ENCODE measurements at places on chromosomes 6 and 20.

DNA sequence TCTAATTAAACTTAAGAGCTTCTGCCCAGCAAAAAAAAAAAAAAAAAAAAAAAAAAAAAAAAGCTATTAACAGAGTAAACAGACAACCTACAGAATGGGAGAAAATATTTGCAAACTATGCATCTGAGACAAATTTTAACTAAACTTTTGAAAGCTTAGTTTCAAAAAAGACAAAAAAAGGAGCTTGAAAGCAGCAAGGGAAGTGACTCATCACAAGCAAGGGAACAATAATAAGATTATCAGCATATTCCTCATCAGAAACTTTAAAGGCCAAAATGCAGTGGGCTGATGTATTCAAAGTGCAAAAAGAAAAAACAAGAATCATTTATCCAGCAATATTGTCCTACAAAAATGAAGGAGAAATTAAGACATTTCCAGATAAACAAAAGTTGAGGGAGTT is 158.6 kb downstream of the RNF144B start:
- H3K27me3 ChIP-seq = no peaks in the 10 kb centered on the region
- peaks cover 33% of the 10 kb centered on the region for H3K4me1 ChIP-seq
- peak overlapping the region; percentile 65 for H3K27ac ChIP-seq
- no peak overlapping the region for H3K4me3 ChIP-seq

DNA sequence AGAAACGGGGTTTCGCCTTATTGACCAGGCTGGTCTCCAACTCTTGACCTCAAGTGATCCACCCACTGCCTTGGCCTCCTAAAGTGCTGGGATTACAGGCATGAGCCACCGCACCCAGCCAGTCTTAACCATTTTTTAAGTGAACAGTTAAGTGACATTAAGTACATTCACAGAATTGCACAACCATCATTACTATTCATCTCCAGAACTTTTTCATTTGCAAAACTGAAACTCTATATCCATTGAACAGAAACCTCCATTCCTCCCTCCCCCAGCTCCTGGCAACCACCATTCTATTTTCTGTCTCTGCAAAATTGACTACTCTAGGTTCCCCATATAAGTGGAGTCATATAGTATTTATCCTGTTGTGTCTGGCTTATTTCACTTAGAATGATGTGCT is 59.7 kb downstream of the PLCB4 start:
- no peak for DNase-seq
- H3K27ac ChIP-seq = no peak overlapping the region
- H3K4me1 ChIP-seq = no peaks in the 10 kb centered on the region
- H3K36me3 ChIP-seq = no peaks in the 10 kb centered on the region
- no peak overlapping the region for H3K4me3 ChIP-seq

DNA sequence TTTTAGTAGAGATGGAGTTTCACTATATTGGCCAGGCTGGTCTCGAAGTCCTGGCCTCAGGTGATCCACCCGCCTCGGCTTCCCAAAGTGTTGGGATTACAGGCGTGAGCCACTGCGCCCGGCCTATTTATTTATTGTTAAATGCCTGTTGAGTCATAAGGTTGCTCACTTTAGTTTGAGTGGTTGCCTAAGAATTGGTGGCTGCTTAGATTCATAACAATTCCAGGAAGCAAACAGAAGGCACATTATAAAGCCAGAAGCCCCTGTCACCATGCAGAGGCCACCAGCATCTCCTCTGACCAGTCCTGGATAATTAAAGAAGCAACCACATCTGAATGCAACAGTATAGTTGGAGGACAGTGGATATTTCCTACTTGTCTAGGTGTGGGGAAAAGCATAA is 24.0 kb upstream of the ARMH2 start:
- no peak overlapping the region for H3K27ac ChIP-seq
- H3K36me3 ChIP-seq = no peaks in the 10 kb centered on the region
- H3K4me1 ChIP-seq = no peaks in the 10 kb centered on the region
- no peak overlapping the region for H3K4me3 ChIP-seq
- H3K27me3 ChIP-seq = no peaks in the 10 kb centered on the region
- no peak for DNase-seq

GRCh38 chr6:112113431-112113830 is 26.0 kb downstream of the FAM229B start:
- no peak overlapping the region for H3K4me3 ChIP-seq
- peaks cover 5% of the 10 kb centered on the region for H3K4me1 ChIP-seq
- H3K27ac ChIP-seq = no peak overlapping the region
- H3K27me3 ChIP-seq = no peaks in the 10 kb centered on the region
- H3K36me3 ChIP-seq = no peaks in the 10 kb centered on the region

DNA sequence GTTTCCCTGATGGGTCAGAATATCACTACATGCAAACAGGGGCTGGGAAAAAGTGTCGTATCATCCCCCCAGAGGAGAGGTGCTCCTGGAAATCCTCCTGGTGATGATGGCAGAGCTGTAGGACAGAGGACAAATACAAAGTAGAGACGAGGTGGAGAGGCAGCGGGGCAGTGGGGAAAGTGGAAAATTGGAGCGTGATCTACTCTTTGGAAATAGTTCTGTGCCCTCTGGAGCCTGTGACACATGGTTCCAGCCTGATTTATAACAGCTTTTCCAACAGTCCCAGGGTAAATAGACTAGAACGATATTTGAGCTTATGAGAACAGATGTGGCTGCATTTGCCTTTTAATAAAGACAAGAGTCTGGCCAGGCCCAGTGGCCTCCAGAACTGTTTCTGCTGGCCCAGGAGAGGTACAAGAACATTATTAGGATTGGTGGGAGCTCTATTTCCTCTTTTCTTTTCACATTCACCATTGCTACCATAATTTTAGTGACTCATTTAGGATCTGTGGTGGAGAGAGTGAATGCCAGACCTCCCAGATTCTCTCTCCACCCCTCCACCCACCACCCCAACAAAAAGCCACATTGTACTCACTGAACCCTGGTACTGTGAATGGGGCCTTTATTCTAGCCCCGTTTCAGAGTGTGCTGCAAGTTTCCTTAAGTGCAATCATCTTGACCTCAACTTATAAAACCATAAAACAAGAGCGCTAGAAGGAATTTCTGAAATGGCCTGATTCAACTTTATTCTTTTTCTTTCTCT is 78.3 kb downstream of the BTBD3 start:
- no peak overlapping the region for H3K4me3 ChIP-seq
- H3K36me3 ChIP-seq = no peaks in the 10 kb centered on the region
- H3K27me3 ChIP-seq = no peaks in the 10 kb centered on the region
- no peak for DNase-seq

DNA sequence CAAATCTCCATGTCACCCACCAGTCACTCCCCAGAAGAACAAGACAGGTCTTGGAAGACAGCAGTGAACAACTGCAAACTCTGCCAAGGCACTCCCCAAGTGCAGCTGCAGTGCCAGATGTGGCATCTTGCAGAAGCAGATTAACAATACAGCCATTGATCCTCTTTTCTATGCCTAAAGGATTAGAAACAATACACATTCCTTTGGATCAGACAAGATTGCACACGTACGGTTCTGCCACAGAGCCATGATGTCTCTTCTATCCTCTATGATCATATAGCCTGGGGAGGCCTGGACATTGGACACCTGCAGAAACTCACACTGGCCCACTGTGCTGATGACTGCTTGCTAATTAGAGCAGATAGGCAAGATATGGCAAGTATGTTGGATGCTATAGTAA is 155.9 kb downstream of the MYLK4 start:
- H3K36me3 ChIP-seq = no peaks in the 10 kb centered on the region
- no peak for DNase-seq

DNA sequence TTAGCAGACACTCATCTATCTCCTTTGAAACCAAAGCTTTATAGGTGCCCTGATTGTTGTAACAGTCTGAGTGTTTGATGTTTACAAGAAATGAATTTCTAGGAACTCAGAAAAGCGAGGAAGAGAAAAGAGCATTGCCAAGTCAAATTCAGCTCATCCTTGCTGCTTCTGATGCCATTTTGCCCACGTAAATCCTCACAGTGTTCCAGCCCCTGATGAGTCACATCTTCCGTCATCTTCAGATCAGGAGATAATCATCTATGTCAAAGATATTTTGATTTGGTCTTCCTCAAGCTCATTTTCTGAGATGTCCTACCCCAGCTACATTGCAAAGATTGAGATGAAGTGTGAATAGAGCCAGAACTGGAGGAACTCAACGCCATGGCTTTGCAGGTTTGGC is 426.2 kb downstream of the BMP2 start:
- DNase-seq = no peak
- no peak overlapping the region for H3K27ac ChIP-seq
- no peaks in the 10 kb centered on the region for H3K4me1 ChIP-seq
- no peaks in the 10 kb centered on the region for H3K27me3 ChIP-seq

GRCh38 chr6:18493382-18493891 is 106.3 kb downstream of the RNF144B start:
- DNase-seq = no peak
- H3K27me3 ChIP-seq = no peaks in the 10 kb centered on the region
- H3K4me3 ChIP-seq = no peak overlapping the region
- H3K27ac ChIP-seq = no peak overlapping the region
- H3K36me3 ChIP-seq = no peaks in the 10 kb centered on the region
- no peaks in the 10 kb centered on the region for H3K4me1 ChIP-seq

DNA sequence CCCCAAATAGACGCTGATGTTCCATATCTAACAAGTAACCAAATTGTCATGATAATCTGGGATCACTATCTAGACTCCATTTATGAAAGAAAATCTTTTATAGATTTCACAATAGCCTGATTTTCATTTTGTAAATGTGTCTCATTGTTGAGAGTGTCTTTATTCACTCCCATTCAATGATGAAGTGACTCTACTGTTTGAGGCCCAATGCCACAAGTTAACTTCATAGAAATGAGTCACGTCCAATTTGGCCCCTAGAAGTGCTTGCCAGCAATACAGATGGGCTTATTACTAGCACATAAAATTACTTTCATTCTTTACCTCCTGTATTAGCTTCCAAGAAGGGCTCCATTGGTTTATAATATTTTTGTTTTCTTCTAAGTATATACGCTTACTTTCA is 6.3 kb downstream of the IPCEF1 start:
- H3K36me3 ChIP-seq = no peaks in the 10 kb centered on the region
- H3K27me3 ChIP-seq = no peaks in the 10 kb centered on the region
- H3K4me1 ChIP-seq = no peaks in the 10 kb centered on the region
- no peak for DNase-seq
- no peak overlapping the region for H3K4me3 ChIP-seq

GRCh38 chr6:89657445-89658158 is 19.1 kb upstream of the LYRM2 start:
- DNase-seq = no peak
- H3K4me1 ChIP-seq = no peaks in the 10 kb centered on the region

DNA sequence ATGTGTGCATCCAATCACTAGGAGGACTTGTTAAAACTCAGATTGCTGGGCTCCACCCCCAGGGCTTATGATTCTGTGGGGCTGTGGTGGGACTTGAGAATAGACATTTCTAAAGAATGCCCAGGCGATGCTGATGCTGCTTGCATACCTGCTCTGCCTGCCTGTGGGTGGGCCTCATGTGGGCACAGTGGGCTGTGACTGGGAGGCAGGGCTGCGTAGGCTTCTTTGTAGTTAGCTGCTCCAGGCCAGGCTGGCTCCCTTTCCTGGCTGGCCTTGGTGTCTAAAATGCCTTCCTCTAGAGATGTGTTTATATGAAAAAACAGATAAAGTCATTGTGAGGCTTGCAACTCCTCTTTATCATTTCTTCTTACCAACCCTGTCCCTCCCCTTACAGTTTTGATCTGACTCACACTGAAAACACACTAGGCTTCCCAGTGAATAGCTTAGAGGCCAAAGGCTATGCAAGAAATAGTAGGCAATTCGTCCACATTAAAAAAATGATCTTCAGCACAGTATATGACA is 495.5 kb upstream of the MAP3K7 start:
- DNase-seq = no peak
- H3K36me3 ChIP-seq = no peaks in the 10 kb centered on the region
- H3K27ac ChIP-seq = no peak overlapping the region

GRCh38 chr6:72272958-72273357 is 348.9 kb upstream of the KCNQ5 start:
- H3K36me3 ChIP-seq = no peaks in the 10 kb centered on the region
- no peak overlapping the region for H3K27ac ChIP-seq
- no peaks in the 10 kb centered on the region for H3K4me1 ChIP-seq
- no peaks in the 10 kb centered on the region for H3K27me3 ChIP-seq
- no peak overlapping the region for H3K4me3 ChIP-seq

DNA sequence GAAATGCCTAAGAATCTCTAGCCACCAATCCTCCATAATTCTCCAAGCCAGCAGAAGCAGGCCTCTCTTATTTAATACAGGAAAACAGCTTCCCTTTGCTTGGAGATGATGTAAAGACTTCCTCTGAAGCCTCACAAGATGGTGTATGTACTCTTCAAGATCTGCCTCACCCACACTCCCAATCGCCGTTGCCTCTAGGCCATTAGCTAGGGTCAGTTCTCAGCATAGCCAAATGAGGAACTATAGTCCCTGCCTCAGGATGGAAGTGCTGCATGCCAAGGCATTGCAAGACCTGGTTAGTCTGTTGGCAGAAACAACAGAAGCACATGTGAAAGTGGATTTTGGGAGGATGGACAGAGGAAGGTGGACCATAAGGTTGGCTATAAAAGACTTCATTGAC is 139.1 kb downstream of the SCML4 start:
- H3K27me3 ChIP-seq = no peaks in the 10 kb centered on the region
- no peaks in the 10 kb centered on the region for H3K36me3 ChIP-seq
- H3K4me3 ChIP-seq = no peak overlapping the region
- no peak overlapping the region for H3K27ac ChIP-seq
- H3K4me1 ChIP-seq = no peaks in the 10 kb centered on the region

- peaks cover 24% of the 10 kb centered on the region for H3K4me1 ChIP-seq
- H3K36me3 ChIP-seq = no peaks in the 10 kb centered on the region
- peak overlapping the region; percentile 88 for H3K4me3 ChIP-seq
- DNase-seq = no peak
- H3K27ac ChIP-seq = no peak overlapping the region
These were observed 756 bp downstream of the MOXD1 start for GRCh38 chr6:132400555-132400882.

- no peaks in the 10 kb centered on the region for H3K4me1 ChIP-seq
- no peaks in the 10 kb centered on the region for H3K36me3 ChIP-seq
These were observed 194.0 kb upstream of the POU3F2 start for GRCh38 chr6:98640366-98640765.

DNA sequence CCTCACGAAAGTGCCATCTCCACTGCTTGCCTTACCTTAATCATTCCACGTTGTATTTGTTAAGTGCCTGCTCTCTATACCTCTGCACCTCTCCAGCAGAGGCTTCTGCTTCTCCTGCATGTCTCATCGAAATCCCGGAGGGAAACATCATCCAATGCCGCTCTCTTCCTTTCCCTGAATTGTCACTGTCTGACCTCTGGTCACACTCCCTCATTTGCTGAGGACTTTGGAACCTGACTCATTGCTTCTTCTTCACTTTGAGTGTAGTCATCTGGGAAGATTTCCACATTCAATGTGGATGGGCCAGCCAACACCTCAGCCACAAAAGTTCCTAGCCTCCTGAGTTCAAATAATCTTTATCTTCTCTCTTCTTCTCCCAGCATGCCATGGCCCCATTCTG is 78.9 kb upstream of the BEND6 start:
- DNase-seq = no peak
- no peaks in the 10 kb centered on the region for H3K4me1 ChIP-seq
- H3K4me3 ChIP-seq = no peak overlapping the region

DNA sequence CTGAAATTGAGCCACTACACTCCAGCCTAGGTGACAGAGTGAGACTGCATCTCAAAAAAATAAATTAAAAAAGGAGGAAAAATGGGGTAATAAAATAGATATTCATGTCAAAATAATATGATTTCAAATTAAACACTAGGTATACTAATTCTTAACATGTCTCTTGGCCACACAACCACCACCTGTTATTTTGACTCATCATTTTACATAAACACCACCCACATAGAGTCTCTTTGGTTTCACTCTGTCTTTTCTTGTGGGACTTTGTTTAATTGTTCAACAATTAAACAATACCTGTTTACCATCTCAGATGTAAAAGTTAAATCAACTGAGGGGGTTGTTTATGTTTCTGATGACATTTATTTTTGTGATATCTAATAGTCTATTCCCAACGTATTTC is 476.8 kb upstream of the ADGRB3 start:
- H3K4me1 ChIP-seq = no peaks in the 10 kb centered on the region
- H3K27me3 ChIP-seq = no peaks in the 10 kb centered on the region
- H3K4me3 ChIP-seq = no peak overlapping the region
- no peak overlapping the region for H3K27ac ChIP-seq

Data from MM.1S (cell line).